ENCODE measurements at places on chromosomes 3 and 15.

- no peak for DNase-seq
These were observed 51.6 kb downstream of the ZBTB38 start for GRCh38 chr3:141419946-141420345.

GRCh38 chr3:94787734-94788270 lies 724.9 kb downstream of the NSUN3 start:
- DNase-seq: no peak

DNA sequence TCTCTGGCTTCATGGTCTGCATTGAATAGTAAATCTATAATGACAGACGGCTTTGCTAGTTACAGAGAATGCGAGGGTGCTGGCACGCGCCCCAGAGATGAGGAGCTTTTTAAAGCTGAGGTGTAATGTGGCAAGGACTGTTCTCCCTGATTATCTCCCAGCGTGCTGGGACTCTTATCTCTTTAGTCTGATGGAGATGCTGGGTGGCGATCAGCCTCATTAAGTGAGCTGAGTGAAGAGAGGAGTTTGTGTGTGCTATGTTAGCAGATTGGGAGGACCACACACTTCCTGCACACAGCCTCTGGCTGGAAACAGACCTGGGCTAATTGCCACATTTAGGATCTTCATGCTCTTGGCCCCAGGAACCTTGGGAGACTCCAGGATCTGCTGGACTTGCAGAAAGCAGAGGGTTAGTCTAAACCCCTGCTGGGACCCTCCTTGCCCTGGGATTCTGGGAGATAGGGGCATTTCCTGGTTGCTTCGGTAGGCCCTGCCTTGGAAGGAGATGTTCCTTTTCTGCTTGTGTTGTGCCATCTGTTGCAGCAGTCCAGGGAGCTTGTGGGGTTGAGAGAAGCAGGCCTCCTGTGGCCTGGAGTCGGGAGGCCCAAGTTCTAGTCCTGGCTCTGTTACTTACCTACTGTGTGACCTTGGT lies 15.0 kb downstream of the PDIA5 start:
- DNase-seq: no peak

DNA sequence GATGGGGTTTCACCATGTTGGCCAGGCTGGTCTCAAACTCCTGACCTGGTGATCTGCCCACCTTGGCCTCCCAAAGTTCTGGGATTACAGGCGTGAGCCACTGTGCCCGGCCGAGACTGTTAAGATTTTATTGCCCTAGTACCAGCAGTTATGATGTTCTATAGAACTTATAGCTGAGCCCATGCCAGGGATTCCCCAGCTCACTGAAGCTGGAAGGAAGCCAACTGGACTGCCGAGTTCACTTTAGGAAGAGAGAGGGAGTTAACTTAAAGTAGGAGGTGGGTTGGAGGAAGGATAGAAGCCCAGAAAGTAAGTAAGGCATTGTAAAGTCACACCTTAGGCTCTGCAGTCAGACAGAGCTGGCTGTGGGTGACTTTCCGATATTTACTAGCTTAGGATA lies 101.1 kb upstream of the BOC start:
- no peak for DNase-seq

DNA sequence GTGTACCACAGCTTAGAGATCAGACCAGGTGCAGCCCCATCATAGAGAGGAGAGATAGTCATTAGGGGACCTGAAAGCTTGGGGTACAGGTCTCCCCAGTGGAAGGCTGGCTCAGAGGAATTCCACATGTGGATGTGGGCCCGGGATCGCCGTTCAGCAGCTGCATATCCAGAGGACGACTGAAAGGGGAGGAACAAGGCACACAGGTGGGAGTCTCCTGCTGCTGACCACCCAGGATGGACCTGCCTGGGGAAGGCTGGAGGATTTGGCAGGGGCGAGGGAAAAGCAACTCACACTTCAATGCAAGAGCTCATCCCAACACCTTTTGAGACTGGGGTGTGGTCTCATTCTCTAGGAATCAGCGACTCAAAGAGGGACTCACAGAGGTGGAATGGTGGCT lies 25.0 kb upstream of the MRPS22 start:
- no peak for DNase-seq

DNA sequence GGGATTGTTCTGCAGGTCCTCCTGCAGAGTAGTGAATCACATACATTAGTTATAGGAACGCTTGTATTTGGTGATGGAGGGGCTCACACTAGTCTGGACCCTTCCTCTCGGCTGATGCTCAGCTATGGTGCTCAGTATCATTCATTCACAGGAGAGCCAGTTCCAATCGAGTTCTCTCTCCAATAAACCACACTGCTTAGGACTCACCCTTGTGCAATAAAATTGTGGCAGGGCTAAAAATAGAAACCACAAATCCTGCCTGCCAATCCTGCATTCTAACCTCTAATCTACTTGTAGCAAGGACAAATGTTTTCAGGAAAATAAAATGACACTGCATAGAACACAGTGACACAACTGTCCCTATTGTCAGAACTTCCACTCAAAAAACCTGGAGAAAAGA lies 138.4 kb upstream of the TBL1XR1 start:
- no peak for DNase-seq

DNA sequence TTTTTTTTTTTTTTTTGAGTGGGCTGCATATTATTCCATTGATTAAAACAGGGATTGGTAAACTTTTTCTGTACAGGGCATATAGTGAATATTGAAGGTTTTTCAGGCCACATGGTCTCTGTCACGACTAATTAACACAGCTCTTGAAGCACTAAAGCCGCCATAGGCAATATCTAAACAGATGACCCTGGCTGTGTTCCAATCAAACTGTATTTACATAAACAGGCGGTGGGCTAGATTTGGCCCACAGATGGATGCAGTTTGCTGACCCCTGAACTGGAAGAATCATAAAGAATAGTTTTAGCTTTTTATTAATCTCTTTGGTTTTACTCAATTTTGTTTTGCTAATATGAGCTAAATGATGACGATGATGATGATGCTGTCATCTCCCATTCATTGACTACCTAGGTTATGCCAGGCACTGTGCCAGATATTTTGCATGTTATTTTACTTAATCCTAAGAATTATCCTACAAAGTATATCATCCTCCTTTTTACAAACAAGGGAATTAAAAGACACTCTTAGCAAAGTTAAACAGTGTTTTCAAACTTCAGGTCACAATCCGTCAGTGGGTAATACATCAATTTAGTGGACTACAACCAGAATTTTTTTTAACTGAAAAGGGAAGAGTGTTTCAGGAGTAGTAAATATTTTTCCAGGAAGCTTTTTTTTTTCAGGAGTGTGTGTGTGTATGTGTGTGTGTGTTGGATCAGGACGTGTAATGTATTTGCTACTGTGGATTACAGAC lies 54.3 kb downstream of the LMCD1 start:
- no peak for DNase-seq

- DNase-seq: no peak
These were observed 17.3 kb upstream of the ATP2C1 start for GRCh38 chr3:130876594-130876993.

- DNase-seq: no peak
These were observed 64.0 kb upstream of the CPOX start for GRCh38 chr3:98657457-98657856.

DNA sequence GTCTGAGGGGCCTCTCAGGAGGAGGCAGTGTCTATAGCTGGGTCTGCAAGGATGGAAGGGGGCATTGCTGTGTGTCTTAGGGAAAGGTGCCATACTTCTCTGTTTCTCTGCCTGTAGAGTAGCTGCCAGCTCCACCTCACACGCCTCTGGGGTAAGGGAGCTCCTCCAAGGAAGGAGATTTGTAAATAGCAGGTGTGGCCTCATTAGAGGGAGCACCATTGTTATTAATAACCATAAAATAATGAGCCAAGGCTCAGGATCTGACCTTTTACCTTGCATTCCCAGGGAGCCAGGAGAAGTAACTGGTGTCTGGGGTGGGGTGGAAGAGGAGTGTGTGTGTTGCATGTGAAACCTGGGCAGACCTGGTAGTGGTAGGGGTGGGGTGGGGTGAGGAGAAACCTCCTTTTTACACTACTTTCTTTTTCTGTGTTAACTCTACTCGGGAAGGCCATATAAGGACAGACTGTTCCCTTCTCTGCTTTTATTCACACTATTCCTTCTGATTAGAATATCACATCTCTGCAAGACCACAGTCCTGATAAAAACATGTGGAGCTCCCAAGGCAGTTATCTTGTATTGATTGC lies 2.2 kb upstream of the C15orf39 start:
- no peak for DNase-seq

DNA sequence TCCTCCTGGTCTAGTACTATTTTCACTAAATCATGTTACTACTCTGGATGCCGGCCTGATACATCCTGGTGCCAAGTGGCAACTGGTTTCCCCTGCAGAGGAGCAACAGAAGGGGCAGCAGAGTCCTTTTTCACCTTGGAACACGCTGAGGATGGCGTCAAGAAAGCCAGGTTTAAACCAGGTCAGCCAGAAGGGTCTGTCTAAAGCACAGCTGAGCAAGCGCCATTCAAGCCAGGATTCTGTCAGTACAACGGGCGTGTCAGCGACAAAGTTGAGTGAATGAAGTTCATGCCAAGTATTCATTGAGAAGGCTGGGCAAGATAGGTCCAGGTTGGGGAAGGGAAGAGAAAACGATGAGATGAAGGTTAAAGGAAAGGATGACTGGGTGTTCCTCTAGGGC lies 88.2 kb downstream of the FBN1 start:
- DNase-seq: no peak

DNA sequence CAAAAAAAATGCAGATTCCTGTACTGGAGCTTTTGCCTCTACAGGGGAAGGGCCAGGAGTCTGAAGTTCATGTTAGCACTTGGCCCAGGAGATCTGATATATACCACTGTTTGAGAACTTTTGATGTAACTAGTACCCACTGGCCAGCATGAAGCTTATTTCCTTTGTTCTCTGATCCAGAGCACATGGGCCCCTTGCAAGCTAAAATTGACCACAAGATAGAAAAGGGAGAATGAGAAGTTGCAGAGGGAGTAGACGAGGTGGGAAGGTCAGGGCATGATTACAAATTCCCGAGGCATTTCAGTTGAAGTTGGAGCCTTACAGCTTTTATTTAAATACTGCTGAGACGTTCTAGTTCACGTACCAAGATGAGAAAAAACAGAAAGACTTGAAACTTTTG lies 28.2 kb downstream of the TGM4 start:
- no peak for DNase-seq

DNA sequence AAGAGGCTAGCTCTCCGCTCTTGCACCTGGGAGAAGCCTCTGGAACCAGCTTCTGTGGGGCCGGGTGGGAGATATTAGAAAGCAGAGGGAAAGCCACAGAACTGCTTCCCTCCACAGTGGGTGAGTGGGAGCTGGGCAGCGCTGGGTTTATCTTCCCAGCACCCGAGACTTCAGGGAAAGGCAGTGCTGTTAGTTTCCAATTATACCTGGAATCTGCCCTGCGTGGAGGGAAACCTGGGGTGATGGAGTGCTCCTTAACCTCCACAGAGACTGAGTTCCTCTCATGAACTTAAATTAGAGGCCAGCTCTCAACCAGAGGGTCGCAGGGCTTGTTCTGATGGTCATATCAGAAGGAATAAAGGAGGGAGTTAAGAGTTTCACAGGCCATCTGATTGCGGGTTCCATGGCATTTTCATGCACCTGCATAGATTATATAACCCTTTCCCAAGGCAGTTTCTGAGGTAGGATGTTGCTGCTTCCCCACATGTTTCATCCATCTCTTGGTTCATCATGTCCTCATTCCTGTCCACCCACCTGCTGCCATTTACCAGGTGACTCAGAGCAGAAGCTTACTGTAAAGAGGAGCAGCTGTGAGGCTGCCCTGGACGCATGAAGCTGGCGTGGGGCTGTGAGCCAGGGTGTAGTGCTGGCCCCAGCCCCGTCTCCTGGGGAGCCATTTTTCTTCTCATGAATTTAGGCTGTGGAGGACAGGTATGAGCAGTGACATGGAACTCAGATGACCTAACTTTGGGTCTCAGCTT lies 42.5 kb downstream of the CA12 start:
- no peak for DNase-seq

GRCh38 chr3:167691366-167691765 lies 37.6 kb upstream of the WDR49 start:
- no peak for DNase-seq

DNA sequence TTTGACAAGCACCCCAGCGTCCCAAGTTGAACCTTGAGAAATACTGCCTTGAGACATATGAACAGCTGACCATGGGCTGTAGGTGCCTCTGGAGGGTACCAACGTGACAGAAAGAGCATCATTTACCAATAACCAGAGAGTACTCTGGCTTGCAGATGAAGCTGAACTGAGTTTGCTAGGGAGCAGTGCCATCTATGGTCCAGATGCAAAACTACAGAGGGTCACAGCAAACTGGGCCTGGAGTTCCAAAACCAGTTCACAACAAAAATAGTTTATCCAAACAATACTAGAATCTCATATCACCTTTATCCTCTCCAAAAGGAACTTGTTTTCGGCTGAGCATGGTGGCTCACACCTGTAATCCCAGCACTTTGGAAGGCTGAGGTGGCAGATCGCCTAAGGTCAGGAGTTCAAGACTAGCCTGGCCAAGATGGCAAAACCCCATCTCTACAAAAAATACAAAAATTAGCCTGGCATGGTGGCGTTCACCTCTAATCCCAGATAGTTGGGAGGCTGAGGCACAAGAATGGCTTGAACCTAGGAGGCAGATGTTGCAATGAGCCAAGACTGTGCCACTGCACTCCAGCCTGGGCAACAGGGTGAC lies 69.3 kb downstream of the CHAC1 start:
- no peak for DNase-seq

DNA sequence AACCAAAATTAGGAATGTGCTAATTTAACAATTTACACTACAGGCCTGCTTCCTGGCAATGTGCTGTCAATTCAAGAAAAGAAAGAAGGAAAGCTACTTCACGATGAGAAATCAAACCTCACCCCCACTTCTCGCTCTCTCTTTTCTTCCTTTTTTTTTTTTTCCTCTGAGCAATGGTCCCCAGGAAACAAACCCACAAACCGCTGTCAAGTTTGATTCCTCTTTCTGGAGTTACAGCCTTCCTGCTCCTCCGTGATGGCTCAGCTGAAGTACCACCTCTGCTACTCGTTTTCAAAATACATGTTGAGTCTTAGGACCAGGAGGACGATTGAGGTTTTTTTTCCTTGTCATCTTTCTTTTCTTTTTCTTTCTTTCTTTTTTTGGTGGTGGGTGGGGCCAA lies 3.4 kb upstream of the TRIM71 start:
- no peak for DNase-seq
